ENCODE measurements at places on chromosomes 7 and 10.

DNA sequence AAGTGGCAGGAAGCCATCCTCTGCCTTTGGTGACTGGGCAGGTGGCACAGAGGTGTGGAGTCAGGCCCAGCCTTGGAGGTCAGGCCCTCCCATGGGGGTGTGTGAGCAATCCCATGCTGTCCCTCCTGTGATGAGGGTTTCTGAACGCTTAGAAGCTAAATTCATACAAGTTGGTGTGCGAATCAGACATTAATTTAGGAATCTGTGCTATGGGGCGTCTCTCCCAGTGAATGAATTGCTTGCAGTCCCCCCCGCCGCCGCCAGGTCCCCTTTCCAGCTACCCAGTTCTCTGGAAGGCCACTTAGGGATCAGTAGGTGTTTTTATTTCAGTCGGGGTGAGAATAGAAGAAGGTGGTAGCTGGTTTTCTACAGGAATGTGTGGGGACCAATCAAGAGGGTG is 37.5 kb downstream of the LRRC18 start:
- no peak for DNase-seq

DNA sequence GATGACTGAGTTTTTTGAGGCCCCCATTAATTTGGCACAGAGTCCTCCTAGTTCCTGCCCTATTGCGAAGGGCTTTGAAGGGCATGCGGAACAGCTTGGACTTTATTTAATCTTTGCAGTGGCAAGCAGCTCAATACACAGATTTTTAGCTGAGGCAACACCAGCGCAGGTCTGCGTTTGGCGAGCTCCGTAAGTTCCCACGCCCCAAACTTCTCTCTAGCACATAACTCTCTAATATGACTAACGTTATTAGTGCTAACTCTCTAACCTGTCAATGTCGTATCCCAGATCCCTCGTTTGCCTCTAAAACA is 366 bp upstream of the TAF3 start:
- DNase-seq: no peak

- DNase-seq: no peak
Measured at GRCh38 chr10:82762641-82763040, 887.6 kb downstream of the NRG3 start.

DNA sequence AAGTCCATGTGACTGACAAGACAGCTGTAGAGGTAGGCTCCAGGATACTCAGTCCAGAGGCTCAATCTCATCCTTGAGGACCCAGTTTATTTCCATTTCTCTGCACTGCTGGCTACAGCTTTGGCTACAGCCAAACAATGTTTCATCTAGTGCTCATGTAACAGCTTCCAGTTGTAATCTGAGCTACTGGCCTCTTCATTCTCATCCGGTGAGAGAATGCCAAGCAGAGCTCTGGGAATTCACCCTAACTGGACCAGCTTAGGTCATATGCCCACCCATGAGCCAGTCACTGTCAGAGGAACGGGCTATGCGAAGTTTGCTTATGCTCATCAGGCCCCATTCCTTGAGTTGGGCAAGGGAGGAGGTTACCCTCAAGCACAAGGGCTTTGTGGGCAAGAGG is 192.9 kb downstream of the EVX1 start:
- no peak for DNase-seq

GRCh38 chr10:106582291-106582690 is 582.2 kb downstream of the SORCS1 start:
- no peak for DNase-seq
